ENCODE measurements at places on chromosomes 5 and 9.

DNA sequence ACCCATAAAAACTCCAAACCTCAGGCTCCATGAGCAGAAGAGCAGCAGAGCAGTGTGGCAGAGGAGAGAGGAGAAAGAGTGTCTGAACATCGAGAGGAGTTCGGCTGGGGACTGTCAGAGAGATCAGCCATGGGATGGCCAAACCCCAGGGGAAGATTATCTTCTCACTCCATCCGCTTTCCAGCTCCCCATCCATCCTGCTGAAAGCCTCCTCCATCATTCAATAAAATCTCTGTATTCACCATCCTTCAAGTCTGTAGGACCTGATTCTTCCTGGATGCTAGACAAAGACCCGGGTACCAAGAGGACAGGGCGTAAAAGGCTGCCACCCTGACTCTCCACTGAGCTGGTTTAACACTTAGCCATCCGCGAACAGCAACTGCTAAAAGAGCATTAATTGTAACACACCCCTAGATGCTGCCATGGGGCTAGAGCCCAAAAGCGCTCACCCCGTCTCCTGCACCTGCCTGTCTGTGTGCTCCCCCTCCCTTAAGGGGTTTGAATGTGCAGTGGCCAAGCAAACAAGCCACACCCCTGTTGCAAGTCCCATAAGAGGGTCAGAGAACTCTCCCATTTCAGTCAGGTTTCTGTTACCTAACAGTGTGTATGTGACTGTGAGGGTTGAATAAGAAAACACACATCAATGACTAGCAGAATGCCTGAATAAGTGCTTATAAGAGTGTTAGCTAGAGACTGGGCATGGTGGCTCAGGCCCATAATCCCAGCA lies 13.9 kb upstream of the SELENOP start:
- no peak for DNase-seq

- no peak for DNase-seq
Observed at GRCh38 chr9:134908524-134909309, 9.0 kb downstream of the FCN1 start.

- no peak for DNase-seq
Observed at GRCh38 chr9:115781070-115781736, 372.4 kb upstream of the PAPPA start.

- peak; percentile 82 for DNase-seq
Observed at GRCh38 chr5:149381986-149382338, 2.9 kb upstream of the IL17B start.

DNA sequence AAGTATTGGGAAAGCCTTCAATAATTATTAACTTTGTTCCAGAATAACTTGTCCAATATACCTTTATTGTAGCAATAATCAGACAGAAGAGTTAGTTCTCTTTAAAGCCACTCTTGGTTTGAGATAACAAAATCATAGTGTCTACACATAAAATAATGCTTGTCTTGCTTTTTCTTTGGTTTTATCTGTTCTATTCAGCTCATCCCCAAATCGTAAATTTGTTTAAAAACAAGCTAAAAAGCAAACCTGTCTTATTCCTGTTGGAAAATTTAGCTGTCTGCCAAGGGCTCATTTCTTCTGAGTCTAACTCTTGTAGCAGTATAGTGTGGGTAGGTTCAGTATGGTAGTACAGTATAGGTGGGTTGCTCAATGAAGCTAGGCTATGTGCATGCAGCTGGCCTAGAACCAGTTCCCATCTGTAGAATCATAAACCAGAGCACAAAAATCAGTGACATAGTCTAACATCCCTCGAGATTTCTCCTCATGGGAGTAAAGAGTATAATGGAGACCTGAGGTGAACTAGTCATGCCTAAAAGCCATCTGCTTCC lies 17.9 kb upstream of the APBA1 start:
- no peak for DNase-seq

- DNase-seq: no peak
Observed at GRCh38 chr5:123297866-123298265, 125.3 kb downstream of the CEP120 start.

DNA sequence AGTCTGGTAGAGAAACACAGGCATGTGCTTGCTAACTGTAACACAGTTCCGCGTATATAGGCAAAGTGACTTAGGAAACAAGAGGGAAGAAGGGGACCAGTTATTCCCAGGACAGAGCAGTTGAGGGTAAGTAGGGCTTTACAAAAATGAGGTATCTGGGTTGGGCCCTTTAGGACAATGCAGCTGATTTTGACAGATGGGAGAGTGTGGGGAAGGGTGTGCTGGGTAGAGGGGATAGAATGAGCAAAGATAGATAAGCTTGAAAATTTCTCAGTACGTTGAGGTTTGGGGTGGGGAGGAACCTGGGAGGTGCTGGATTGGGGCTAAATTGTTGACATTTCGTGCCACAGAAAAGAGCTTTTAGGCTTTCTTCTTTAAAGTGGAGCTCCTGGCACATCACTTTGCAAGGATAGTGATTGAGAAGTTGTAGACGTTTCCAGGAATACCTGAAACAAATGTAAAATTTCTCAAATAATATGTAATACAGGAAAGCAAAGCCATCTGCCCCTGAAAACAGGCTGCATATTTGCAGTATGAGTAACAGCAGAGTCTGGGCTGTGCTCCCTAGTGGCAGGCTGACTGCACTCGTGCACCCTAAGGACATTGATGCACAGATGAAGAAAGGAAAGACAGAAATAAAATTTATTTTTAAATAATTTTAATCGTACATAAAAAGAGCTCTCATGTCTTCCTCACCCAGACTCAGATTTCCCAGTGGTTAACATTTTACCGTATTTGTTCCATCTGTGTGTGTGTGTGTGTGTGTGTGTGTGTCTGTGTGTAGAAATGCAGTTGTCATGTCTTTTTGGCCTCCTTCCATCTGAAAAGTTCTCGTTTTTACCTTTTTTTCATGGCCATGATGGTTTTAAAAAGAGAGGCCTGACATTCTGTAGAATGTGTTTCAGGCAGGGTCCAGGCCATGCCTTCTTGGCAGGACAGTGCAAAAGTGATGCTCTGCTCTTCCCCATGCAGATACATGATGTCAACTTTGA lies 144.9 kb upstream of the DMRT1 start:
- no peak for DNase-seq

DNA sequence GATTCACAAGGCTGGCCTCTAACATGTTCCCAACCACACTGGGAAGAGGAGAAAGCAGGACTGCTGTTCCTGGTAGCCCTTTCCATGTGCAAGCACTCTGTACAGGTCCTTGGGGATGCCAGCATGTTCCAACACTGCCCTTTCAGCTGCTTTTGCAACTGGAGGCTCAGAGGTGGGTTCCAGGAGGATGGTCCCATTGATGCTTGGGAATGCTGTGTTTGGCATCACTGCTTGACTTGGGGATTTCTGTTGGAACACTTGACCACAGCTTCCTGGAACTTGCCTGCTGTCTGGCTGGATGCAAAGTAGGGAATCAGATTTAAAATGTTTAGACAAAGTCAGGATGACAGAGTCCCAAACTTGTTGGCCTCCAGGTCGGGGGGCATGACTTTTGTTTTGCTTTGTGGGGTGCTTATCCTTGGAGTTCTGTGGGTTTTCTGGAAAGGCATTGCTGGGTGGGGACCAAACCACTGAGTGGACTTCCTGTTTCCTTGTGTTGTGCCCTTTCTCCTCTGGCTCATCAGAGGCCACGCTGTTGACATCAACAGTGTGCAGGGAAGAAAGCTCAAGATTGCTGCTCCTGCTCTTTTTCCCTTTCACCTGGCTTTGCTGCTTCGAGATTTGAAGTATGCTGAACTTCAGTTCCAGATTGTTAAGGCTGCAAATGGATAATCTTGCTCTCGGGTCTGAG lies 148.5 kb upstream of the RPS23 start:
- DNase-seq: no peak

All from NB4 (cell line).